Brain microvascular endothelial cell (primary cell): ENCODE measurements at places on chromosomes 6 and 20.

- no peak for DNase-seq
Measured at GRCh38 chr6:65746302-65746701, 39.3 kb upstream of the EYS start.

GRCh38 chr6:45496085-45496433 is 118.3 kb upstream of the SUPT3H start:
- DNase-seq: no peak

DNA sequence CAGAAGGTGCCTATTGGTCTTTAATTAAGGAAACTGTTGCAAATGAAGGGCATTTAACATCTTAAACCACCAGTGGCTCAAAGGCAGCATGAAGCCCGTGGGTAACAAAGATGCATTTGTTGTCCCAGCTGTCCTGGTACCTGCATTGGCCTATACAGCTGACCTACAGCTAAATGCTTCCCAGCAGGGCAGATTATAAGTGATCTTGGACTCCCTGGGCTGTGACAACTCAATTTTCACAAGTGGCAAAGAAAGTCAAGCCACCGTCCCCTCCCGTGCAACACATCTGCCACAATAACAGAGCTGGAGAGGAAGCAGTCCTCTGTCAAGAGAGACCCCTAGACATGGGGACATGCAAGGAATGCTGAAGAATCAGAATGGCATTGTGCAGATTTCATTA is 31.5 kb upstream of the EDN3 start:
- no peak for DNase-seq

DNA sequence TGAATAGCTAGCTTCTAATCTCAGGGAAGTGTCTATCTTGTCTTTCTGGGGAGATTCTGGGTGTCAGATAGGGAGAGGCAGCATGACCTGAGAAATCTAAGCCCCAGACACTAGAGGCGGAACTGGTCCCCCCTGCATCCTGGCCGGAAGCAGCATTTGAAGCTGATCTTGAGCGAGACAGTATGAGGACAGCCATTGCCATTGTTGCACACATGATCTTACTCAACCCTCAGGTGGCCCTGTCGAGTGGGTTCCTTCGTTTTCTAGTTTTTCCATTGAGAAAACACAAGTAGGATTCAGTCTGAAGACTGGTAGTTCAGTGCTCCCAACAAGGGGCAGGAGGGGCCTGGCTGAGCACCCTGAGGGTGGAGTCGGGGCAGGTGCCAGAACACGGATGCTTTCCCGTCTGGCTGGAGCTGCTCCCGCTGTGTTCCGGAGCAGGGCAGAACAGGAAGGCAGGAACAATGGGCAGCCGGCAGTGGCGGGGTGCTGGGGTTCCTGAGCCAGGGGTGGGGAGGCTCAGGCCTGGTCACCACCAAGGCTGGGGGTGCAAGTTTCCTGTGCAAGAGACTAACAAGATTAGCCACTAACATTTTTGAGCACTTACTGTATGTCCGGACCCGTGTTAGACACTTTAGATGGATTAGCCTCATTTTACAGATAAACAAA is 7.9 kb upstream of the SDCBP2 start:
- DNase-seq: no peak

GRCh38 chr6:9606435-9607134 is 808.3 kb downstream of the TFAP2A start:
- DNase-seq: no peak

GRCh38 chr20:1894951-1895673 is at the start of gene SIRPA:
TSS of gene SIRPA (plus strand) at chr20:1895407. CDS start at chr20:1895448, 41 bp downstream.
- peak; percentile 39 for DNase-seq

- no peak for DNase-seq
Measured at GRCh38 chr6:1231941-1232340, 80.0 kb upstream of the FOXQ1 start.

DNA sequence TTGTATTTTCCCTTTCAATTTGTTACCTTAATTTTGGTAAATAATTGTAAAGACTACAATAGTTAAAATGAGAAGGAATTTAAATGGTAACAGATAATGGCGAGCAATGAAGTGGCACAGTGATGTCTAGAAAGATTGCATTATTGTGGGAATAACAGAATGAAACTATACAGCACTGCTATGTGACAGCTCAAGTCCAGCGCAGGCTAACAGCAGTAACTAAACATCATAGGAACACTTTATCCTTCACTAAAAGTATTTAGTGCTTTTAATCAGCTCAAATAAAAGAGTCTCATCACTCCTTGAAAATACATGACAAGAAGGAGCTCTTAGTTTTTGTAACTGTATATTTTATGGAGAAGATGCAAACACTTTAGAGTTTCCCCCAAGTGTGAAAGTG is 190.8 kb downstream of the TENT5A start:
- no peak for DNase-seq

DNA sequence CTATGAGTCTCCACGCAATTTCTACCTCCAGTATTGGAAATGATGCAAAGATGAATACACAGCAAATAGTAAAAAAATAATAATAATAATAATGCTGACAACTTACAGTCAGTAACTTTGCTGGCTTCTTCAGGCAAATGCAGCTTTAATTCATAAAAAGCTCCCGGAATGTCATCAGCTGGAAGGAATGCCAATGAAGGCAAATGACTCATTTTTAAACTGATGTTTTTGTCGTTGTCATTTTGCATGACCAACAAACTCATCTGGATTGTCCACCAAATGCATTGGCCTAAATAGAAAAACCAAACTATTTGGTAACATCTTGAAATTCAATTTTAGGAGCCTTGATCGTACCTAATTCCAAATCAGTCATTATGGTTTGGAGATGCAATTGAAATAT is 217.1 kb downstream of the ALDH8A1 start:
- no peak for DNase-seq
